ENCODE measurements at places on chromosomes 5 and 9.

DNA sequence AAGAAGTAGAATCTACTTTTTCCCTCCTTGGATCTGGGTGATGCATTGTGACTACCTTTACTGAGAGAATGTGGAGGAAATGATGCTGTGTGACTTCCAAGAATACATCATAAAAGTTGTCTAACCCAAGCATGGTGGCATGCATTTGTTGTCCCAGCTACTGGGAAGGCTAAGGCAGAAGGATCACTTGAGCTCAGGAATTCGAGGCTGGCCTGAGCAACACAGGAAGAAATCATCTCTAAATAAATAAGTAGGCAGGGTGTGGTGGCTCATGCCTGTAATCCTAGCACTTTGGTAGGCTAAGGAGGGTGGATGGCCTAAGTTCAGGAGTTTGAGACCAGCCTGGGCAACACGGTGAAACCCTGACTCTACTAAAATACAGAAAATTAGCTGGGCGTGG is 143.2 kb upstream of the VLDLR start:
- DNase-seq, result no peak

DNA sequence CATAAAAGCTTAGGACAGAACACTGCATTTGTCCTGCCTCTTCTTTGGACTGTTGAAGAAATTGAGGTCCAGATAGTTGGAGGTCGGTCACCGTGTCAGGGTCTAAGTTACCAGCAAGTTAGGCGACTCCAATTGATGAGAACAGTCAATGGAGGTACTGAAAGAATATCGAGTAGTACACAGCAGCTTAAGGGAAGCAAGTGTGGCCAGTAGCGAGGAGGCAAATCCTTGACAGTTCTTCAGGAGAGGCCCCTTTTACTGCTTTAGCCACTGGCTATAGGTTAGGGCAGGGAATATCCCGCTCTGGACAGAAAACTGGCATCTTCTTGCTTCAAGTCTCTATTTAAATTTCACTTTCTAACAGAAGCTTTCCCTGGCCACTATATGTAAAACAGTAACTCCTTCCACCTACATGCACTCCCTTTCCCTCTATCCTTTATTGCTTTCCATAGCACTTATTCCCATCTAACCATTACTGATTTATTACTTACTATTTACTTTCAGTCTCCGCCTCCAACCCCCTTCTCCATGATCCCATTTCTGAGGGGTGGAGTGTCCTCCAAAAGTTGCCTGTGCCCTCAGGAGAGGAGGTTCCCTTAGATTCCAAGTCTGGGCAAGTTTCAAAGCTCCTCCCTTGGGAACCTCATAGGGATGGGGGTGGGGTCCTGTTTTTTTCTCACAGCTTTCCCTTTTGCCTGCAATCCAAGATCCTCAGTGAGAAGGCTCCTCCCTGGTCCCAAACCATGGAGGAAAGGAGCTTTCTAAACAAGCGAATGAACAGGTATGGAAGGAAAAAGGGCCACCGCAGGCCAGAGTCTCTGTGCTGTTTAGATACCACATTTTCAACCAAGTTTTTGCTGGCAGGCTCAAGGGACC is 4.1 kb upstream of the PRDM6 start:
- no peak for DNase-seq

DNA sequence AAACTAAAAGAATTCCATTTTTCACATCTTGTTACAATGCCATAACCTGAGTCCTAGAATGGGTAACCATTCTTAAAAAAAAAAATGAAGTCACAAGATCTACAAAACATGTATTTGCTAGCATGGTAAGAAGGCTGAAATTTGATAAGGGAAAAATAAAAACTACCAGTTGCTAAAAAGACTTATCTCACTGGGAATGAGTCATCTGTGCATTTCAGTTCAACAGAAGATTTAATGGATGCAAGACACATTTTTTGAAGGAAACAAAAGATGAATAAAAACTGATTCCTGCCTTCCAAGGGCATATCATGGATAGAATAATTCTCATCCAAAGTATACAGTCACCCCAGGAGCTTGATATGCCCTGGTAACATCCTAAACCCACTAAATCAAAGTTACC is 47.2 kb downstream of the SGTB start:
- DNase-seq, result no peak

DNA sequence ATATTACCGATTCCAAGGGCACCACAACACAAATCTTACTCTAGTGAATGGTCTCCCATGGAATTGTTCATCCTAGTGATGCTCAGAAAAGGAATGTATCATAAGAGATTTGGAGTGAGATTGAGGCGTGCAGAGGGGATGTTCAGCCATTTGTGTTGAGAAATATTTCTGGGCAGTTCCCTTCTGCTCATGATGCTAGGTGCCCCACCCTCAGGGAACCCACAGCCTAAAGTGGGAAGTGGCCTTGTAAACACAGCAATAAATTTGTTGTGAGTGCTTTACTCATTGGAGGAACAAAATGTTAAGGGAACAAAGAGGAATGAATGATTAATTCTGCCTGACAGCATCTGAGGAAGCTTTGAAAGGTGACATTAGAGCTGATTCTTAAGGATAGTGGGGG is 129.9 kb downstream of the TLE4 start:
- no peak for DNase-seq

GRCh38 chr5:141871870-141872269 is 6.3 kb downstream of the PCDH1 start:
- no peak for DNase-seq
